ENCODE measurements at places on chromosomes 6 and 20.

- DNase-seq = no peak
Observed at GRCh38 chr6:25035512-25036435, 100.0 kb upstream of the RIPOR2 start.

DNA sequence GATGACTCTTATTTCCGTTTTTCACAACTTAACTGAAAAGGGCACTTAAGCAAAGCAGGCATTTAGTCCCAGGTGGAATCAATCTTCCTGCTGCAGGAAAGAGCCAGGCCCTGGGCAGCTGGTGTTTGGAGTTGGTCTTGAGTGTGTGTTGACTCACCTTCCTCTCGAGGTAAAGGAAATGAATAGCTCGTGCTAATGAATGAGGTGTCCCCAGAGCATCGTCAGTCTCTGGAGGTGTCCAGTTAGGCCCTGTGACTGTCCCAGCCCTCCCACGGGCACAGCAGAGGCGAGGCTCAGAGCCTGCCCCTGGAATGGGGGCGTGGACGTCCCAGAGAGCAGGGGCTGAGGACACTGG lies 277.7 kb downstream of the NRN1 start:
- no peak for DNase-seq

DNA sequence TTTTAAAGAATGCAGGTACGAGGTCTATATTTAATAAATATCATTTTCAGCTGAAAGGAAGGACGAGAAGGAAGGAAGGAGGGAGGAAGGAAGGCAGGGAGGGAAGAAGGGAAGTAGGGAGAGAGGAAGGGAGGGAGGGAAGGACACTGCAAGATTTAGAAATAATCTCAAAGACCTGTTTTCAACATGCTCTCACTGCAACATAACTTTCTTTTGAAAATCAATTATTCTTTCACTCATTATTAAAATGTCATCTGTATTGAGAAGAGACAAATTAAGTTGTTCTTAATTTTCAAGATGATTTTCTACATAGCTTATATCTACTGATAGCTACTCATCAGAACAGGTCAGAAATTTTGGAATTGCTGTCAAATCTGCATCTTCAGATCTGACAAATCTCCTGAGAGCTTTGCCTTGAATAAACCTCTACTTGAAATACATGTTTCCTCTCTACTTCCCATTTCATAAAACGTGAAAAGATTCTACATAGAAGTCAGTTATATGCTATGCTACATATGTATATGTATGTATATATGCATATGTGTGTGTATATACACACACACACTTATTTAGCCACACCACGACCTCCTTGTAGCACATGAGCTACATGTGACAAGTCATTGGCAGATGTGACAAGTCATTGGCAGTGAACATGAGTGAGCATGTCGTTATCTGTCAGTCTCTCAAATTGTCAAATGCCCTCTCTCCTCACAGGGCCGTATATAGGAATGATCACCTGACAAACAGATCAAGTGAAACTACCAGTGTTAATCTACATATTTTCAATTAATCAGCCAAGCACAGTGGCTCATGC lies 241.6 kb downstream of the LY86 start:
- no peak for DNase-seq

- DNase-seq = no peak
Observed at GRCh38 chr20:61812845-61813485, 252.7 kb downstream of the TAF4 start.

GRCh38 chr20:48544402-48545339 lies 283.1 kb downstream of the PREX1 start:
- DNase-seq = no peak

GRCh38 chr6:19160081-19160730 lies 677.0 kb upstream of the ID4 start:
- no peak for DNase-seq

DNA sequence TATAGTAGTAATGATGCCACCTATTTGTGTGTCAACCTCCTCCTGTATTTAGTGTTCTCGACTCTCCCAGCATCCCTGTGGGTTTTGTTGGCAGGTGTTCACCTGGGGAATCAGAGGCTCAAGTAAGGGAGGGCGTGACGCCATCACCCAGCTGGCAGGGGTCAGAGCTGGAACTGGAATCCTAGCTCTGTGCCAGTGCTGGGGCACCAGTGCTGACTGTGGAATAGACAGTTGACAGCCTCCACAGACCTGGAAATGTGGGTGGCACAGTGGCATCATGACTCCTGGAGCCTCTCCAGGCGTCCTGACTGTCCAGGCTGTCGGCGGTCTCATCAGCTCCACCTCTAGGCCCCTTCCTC lies 102.8 kb downstream of the SYCP2 start:
- no peak for DNase-seq

DNA sequence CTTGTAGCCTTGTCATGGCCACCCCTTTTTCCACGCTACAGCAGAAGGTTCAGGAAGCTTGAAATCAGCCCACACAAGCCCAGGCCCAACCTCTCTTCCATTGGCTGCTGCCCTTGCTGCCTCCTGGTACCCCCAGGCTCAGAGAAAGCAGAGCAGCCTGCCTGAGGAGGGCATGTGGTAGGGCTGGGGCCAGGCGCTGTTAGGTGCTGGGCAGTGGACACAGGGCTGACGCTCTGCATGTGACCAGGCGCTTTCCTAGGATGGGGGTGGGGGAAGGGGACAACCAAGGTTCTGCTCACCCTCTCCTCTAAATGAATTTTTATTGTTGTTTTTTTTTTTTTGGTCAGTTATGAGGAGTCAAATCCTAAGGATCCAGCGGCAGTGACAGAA lies 36.3 kb upstream of the ID1 start:
- no peak for DNase-seq

DNA sequence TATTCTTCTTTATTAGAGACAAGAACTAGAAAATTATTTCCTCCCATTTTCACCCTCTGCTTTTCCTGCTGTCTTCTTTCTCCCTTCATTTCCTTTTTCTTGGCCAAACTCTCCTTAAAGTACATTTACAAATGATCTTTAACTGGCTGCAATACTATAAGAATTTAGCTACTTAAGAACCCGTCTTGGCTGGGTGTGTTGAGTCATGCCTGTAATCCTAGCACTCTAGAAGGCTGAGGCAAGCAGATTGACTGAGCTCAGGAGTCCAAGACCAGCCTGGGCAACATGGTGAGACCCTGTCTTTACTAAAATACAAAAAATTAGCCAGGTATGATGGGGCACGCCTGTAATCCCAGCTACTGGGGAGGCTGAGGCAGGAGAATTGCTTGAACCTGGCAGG lies 39.3 kb upstream of the SRPK1 start:
- no peak for DNase-seq

DNA sequence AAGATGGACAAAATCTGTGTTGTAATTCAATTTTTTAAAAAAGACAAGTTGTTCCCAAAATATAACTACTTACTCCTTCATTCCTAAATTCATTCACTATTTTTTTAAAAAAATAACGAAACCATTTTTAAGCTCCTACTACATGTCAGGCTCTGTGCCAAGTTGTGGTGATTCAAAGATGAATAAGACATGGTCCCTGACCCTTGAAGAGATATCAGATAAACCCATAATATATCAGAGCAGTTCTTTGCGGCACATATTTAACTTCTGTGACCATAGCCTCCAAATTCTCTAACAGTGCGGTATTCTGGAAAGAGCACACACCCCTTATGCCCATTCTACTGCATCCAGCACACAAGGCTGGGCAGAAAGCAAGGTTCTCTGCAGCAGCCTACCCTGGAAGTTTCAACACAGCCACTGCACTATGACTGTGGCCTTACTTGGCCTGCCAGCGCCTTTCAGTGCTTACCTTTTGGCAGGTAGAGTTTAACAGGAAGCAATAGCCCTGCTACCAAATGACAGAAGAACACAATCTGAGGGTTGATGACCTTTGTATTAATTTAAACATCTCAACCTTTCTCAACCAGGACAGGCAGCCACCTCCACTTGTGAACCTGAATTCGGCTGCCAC lies 406.5 kb downstream of the BTBD9 start:
- DNase-seq = no peak

Data from activated T-cell treated with anti-CD3 and anti-CD28 coated beads for 4 hours (primary cell).